ENCODE measurements at places on chromosomes 5 and 9. TPM values are rescaled to one million over a fixed set of nuclear protein-coding genes. Genes with fewer than 3 reads are reported as not detected.

The LRRC14B gene
- total RNA-seq: 0.54 TPM

The TYRP1 gene
- not detected for total RNA-seq

The OLFML2A gene
- total RNA-seq: 1.9 TPM

The PTGER4 gene
- 323 TPM for total RNA-seq

The PPP3R2 gene
- not detected for total RNA-seq

The ROPN1L gene
- 1.9 TPM for total RNA-seq

The RNF208 gene
- total RNA-seq: 1.3 TPM

The CTNNA1 gene
- 141 TPM for total RNA-seq

The CSF1R gene
- total RNA-seq: 3.2 TPM

The ACTBL2 gene
- total RNA-seq: not detected

Data from hematopoietic multipotent progenitor cell (in vitro differentiated cells).